ENCODE measurements at places on chromosomes 3 and 15. TPM values are rescaled to one million over a fixed set of nuclear protein-coding genes. Genes with fewer than 3 reads are reported as not detected.

DNA sequence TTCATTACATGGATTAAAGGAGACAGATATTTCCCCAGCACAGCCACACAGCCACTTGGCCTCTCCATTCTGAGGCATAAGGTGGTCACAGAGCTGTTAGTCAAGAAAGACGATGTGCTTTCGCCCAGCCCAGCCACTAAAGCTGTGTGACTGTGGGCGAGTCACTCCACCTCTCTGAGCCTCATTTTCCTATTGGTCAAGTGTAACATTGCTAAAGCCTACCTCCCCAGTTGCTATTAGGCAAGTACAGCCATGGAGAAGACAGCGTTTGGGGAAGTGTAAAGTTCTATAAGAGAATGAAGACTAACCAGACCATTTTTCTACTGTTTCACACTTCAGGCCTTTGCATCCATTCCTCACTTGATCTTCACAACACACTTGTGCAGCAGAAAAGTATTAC, 24.1 kb downstream of the TMEM40 start:
- no peaks in the 10 kb centered on the region for H3K4me1 ChIP-seq
- no peaks in the 10 kb centered on the region for H3K36me3 ChIP-seq
- no peak overlapping the region for H3K27ac ChIP-seq
- DNase-seq: no peak
- H3K27me3 ChIP-seq: no peaks in the 10 kb centered on the region
- no peak overlapping the region for H3K4me3 ChIP-seq

- no peaks in the 10 kb centered on the region for H3K4me1 ChIP-seq
- H3K27ac ChIP-seq: no peak overlapping the region
- no peak for DNase-seq
- H3K4me3 ChIP-seq: no peak overlapping the region
- H3K27me3 ChIP-seq: no peaks in the 10 kb centered on the region
Observed at GRCh38 chr3:97721446-97721845, 43.1 kb upstream of the ARL6 start.

GRCh38 chr3:186651678-186652215, 11.5 kb downstream of the FETUB start:
- H3K4me1 ChIP-seq: no peaks in the 10 kb centered on the region
- H3K27me3 ChIP-seq: no peaks in the 10 kb centered on the region
- no peak for DNase-seq
- no peak overlapping the region for H3K4me3 ChIP-seq

- H3K4me3 ChIP-seq: no peak overlapping the region
- no peak for DNase-seq
- H3K27ac ChIP-seq: peak overlapping the region; percentile 49
- no peaks in the 10 kb centered on the region for H3K27me3 ChIP-seq
- no peaks in the 10 kb centered on the region for H3K36me3 ChIP-seq
- peaks cover 6% of the 10 kb centered on the region for H3K4me1 ChIP-seq
Observed at GRCh38 chr3:12222775-12223485, 64.2 kb upstream of the TIMP4 start.

DNA sequence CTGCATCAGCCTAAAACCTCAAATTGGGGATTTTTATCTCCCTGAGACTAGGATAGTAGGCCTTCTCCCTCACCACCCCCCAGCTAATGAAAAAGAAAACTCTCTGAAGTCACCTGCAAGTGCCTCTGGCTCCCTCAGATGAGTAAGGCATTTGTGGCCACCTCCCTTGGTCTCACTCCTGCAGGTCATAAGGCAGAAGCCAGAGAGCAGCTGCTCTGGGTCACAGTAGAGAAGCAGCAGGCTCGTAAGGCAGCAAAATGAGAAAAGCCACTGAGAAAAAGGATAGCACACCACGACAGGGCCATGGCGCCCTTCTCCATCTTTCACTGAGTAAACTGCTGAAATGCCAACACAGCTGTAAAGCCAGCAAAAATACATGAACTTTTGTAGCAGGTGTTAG, 296.7 kb upstream of the DPH6 start:
- H3K36me3 ChIP-seq: no peaks in the 10 kb centered on the region
- no peaks in the 10 kb centered on the region for H3K27me3 ChIP-seq
- H3K4me3 ChIP-seq: no peak overlapping the region
- DNase-seq: no peak
- H3K4me1 ChIP-seq: no peaks in the 10 kb centered on the region

DNA sequence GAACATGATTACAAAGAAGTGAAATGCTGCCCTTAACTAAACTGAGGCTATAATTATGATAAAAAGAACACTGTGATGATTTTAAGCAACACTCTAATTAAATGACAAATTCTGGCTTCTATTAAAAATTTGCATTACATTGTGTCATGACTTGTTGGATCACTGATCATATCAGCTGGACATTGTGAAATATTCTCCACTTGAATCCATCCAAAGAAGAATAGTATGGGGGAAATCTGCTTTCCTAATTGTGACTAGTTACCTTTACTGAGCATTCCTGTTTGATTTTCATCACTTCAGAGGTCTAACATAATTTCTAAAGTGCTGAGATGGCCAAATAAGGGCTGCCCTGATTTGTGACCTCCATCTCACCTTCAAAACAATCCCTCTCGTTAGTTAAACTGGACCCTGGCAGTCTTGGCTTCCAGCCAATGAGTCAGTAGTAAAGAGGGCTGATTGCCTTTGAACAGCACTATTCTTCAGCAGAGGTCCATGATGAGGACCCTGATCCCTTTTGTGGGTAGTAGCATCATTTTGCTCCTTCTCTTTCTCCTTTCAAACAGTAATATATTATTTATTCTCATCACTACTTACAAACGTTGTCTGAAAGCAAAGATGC, 53.5 kb upstream of the LEKR1 start:
- no peak overlapping the region for H3K27ac ChIP-seq
- H3K36me3 ChIP-seq: no peaks in the 10 kb centered on the region
- H3K4me3 ChIP-seq: no peak overlapping the region
- DNase-seq: no peak
- H3K27me3 ChIP-seq: no peaks in the 10 kb centered on the region

- DNase-seq: no peak
- no peaks in the 10 kb centered on the region for H3K27me3 ChIP-seq
- H3K4me1 ChIP-seq: no peaks in the 10 kb centered on the region
- no peak overlapping the region for H3K27ac ChIP-seq
Observed at GRCh38 chr3:56887402-56888025, 85.8 kb upstream of the ARHGEF3 start.

- H3K27me3 ChIP-seq: no peaks in the 10 kb centered on the region
- H3K36me3 ChIP-seq: no peaks in the 10 kb centered on the region
- H3K4me1 ChIP-seq: no peaks in the 10 kb centered on the region
- no peak overlapping the region for H3K4me3 ChIP-seq
Observed at GRCh38 chr15:93477188-93477587, 388.2 kb upstream of the RGMA start.

DNA sequence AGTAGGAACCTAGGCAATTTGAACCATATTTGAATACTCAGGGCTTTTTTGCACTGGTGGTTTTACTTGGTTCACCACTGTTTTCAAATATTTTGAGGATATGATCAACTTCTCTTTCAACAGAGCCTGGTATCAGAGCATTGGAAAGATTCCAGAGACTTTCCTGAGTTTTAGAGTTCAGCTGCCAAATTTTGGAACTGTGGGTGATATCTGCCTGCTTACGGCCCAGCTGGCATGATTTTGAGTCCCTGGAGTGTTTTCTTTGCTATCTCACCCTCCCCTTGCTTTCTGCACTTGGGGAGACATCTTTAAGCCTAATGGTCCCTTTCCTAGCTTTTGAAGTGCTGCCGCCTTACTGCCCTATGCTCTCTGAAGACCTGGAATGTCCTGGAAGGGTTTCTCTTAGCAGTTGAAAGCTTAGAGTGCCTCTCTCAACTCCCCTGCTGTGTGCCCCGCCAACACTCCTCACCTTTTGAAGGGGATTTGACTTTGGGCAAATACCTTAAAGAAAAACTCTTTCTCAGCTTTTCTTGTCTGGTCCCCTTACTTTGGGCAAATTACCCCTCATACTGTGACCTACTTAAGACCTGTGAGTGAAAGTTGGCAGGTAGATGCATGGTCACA, 539.1 kb downstream of the MFSD1 start:
- H3K27ac ChIP-seq: no peak overlapping the region
- DNase-seq: no peak
- H3K27me3 ChIP-seq: no peaks in the 10 kb centered on the region
- H3K36me3 ChIP-seq: no peaks in the 10 kb centered on the region
- H3K4me3 ChIP-seq: no peak overlapping the region
- no peaks in the 10 kb centered on the region for H3K4me1 ChIP-seq

Gene CFAP91
- total RNA-seq: 0.57 TPM

Gene SPATA12
- 0.27 TPM for total RNA-seq

Measured in colonic mucosa (tissue), 4 donors.